Bronchial epithelial cell (primary cell): ENCODE measurements at places on chromosomes 5 and 9. TPM values are rescaled to one million over a fixed set of nuclear protein-coding genes. Genes with fewer than 3 reads are reported as not detected.

Gene IL3
- not detected in 2 replicates for total RNA-seq

Gene SLC26A2
- total RNA-seq, result 1.8 TPM in 2 replicates

Gene DNAH5
- under 0.01 and 0.13 TPM in 2 replicates for total RNA-seq

Gene ANKRD34B
- total RNA-seq, result not detected in 2 replicates

Gene NR2F1-AS1
- total RNA-seq, result 0.26 and 1.1 TPM in 2 replicates

Gene PCDHGC4
- 0.53 and 0.90 TPM in 2 replicates for total RNA-seq

Gene TLX3
- total RNA-seq, result not detected in 2 replicates

Gene ZNF883
- 0.53 and 1.2 TPM in 2 replicates for total RNA-seq

Gene PCDHGB3
- total RNA-seq, result under 0.01 and 0.77 TPM in 2 replicates

Gene CD72
- total RNA-seq, result 0.79 and 0.90 TPM in 2 replicates

Gene CTNND2
- not detected in 2 replicates for total RNA-seq

Gene ECM2
- 0.26 and 0.90 TPM in 2 replicates for total RNA-seq

Gene IL4
- total RNA-seq, result not detected in 2 replicates

Gene SLIT3
- 0.79 and 1.7 TPM in 2 replicates for total RNA-seq

Gene LECT2
- total RNA-seq, result not detected in 2 replicates

Gene PCDHB2
- 0.26 and 1.1 TPM in 2 replicates for total RNA-seq

Gene SLC6A18
- total RNA-seq, result not detected in 2 replicates

Gene CDC20B
- not detected in 2 replicates for total RNA-seq

Gene LURAP1L
- total RNA-seq, result 43.7 and 56.5 TPM in 2 replicates

Gene ITK
- not detected in 2 replicates for total RNA-seq

Gene CDKN2B-AS1
- total RNA-seq, result 0.53 and 1.0 TPM in 2 replicates

Gene TRIM7
- 20.8 and 35.7 TPM in 2 replicates for total RNA-seq

Gene PLAC8L1
- 0.38 and 0.53 TPM in 2 replicates for total RNA-seq

Gene PRPF4
- 34.7 and 45.3 TPM in 2 replicates for total RNA-seq
